Hematopoietic multipotent progenitor cell treated with erythropoietin and hydrocortisone succinate and interleukin-3 and kit ligand, for 17 days (in vitro differentiated cells): ENCODE measurements at places on chromosomes 3 and 15.

DNA sequence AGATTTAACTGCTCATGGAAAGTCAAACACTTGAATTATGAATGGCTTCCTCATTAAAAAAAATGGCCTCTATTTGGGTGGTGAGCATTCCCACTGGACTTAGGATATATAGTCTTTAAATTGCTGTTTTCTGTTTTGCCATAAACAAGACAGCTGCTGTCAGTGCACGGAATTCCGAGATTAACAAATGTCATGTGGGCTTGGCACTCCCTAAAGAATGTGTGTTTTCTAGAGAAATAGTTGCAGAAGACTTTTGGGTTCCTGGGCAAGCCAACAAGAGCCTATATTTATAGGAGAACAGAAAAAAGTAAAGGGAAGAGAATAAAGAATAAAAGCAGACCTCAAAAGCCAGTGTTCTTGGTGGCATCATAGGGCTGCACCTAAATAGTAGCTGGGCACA, 13.6 kb upstream of the TFG start:
- no peak for DNase-seq

DNA sequence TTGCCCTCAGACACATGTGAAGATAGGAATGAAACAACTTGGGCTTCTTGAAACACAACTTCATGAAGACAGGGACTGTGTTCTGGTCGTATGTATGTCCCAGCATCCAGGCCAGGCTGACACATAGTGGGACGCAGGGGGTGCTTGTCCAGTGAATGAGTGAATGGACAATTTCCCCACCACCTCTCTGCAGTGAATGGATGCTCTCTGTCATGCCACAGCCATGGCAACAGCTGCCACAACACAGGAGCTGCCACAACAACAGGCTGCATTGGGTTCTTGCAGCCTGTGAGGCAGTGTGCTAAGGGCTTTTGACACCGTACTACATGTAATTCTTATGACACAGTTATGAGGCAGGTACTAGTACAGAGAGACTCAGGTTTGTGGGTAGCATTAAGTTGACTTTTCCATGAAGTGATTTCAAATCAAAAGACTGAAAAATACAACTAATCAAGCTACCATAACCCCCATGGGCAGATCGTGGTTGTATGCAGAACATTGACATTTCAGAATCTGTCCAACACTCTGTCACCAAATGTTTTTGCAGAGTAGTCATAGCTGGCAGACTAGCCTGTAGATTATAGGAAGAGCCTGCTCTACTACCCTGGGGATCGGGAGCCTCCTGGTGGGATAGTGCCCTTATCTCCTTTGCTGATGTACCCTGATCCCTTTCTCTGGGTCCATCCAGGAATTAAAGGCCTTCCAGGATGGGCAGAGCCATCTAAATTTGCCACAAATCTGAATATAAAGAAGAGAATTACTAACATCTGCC, 40.8 kb downstream of the CLSTN2 start:
- DNase-seq, result no peak

- DNase-seq, result no peak
Observed at GRCh38 chr3:52234516-52235447, 4.2 kb downstream of the TWF2 start.

- DNase-seq, result no peak
Observed at GRCh38 chr3:148379763-148380382, 317.8 kb upstream of the AGTR1 start.

DNA sequence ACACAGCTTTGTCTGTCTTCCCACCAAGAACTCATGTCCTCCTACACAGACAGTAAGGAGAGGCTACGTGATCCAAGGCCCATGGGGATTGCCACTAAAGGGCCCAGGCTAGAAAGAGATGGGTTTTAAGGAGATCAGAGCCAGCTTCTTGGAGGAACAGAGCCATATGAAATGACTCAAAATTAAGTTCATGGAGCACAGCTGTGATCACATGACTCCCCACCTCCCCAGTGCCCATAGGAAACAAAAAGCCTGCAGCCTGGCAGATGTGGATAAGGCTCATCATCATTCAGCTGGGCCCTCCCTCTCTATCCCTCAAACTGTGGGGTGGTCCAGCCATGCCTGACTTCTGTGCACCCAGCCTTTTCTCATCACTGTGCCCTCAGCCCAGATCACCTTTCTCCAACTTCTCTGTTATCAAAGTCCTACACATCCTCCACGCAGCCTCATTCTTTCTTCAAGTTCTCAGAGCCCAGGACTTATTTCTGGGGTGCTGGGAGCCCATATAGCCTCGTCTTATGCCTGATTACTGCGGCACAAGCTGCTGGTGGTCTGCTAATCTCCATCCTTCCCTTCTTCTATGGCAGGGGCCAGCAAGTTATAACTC, 137.6 kb downstream of the SMAD6 start:
- DNase-seq, result no peak

GRCh38 chr3:157871838-157872460, 234.3 kb downstream of the SHOX2 start:
- no peak for DNase-seq

DNA sequence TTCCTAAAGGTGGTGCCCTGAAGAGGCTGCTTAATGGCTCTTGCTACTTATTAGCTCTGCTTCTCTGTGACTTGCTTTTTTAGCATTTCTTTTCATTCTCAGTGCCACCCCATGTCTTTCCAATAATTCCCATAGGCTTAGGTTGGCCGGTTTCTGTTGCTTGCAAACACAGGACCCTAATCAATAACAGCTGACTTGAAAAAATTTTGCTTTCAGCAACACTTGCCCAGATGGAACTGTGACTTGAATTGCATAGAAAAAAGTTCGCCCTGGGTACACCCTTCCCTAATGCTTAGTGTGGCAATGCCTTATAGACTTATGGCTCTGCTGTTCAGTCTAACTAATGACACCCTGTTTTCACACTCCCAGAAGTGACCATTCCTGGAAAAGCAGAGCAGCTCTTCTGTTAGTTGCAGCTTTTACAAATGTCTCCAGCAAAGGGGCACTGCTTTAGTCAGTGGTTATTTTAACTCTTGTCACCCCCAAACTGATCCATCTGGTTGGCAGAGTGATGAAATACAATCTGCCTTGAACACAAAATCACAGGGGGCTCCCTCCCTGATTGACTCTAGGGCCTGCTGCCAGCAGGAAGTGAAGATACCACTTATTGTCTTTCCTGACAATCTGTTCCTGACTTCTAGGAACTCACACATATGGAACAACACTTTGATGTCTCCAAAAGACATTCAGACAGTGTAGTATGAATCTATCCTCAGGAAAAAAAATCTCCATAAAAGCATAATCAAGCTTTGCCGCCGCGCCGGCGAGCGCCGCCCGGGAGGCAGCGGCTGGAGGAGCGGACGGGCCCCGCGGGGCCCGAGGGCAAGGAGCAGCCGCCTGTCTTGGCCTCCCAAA, 9.7 kb upstream of the SLMAP start:
- DNase-seq, result no peak

DNA sequence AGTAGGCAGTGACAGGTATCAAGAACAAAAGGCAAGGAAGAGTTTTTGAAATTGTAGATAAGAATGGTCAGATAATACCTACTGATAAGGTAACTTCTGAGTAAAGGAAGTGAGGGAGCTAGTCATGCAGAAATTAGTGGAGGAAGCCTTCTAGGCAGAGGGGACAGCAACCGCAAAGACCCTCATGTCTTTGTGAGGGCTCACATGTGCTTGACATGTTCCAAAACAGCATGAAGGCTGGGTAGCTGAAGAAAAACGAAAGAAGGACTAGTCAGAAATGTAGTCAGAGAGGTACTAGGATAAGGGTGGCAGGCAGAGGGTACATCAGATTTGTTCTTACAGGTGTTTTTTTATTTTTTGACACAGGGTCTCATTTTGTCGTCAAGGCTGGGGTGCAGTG, 5.3 kb downstream of the SIN3A start:
- no peak for DNase-seq

DNA sequence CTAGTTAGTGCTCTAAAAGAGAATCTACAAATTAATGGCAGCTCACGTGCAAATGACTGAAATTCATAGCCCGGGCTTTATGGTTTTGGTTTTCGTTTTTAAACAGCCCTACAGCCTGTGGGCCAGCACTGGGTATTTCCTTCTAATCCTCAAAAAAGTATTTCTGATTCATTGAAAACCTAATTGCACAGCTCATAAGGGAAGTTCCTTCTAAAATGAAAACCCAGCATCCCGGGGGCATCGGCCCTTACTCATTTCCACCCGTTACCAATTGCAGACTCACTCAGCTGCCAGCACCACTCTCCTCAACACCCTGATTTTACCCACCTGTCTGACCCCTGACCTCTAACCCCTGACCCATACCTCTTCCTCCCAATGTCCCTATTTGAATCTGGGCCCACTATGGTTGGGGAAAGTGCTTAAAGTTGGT, 59.5 kb upstream of the ZNF148 start:
- DNase-seq, result no peak

- DNase-seq, result no peak
Observed at GRCh38 chr15:89364741-89365450, 30.3 kb upstream of the POLG start.

DNA sequence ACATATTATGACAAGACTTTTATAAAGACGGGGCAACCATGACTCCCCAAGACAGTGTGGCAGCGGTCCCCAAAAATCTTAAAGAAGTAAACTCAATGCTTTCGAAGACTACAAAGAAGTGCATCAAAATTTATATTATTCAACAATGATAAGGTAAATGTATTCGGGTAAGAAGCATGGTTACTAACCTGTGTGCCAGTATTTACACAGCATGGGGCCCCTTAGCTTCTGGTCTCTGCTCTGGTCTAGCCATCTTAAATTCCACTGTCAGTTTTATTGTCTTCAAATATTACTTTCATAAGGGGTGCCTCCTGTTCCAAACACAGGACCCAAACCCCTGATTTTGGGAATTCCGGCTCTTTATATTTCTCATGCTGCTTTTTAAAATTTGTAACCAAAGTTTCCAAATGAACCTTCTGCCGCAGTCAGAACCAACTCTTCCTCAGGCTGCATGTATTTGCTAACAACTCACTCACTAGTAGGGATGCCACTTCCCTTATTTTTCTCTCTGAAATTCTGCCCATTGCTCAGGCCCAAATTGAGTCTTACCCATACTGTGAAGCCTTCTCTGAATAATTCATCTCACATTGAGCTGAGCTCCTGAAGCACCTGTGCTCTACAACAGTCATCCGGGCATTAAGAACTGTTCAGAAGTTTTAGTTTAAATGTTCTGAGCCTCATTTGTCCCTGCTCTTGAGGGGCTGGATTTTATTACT, 1.2 kb downstream of the TTC23 start:
- no peak for DNase-seq

GRCh38 chr15:42384597-42384996, 25.3 kb downstream of the CAPN3 start:
- DNase-seq, result no peak

GRCh38 chr3:1883534-1883933, 215.1 kb upstream of the CNTN4 start:
- DNase-seq, result no peak

DNA sequence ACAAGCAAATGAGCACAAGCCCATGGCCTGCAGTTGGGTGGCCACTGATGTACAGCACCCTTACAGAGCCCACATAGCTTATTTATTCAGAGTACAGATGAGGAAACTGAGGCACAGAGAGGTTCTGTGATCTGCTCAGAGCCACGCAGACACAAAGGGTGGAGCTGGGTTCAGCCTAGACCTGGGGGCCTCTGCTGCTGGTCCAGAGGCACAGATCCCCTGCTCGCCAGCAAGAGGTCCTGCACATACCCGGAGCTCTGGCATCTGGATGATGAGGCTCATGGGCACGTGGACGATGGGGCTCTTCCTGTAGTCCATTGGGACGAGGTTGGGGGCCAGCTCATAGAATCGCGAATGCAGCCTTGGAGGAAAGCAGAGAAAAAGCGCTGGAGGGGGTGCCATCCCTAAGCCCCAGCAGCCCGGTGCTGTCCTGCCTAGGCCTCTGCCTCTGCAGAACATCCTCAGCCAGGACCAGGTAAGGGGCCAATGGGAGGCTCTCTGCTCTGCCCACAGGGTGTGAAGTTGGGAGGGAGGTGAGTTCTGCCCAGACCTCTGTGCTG, 18.6 kb downstream of the SH2D7 start:
- no peak for DNase-seq

- DNase-seq, result no peak
Observed at GRCh38 chr3:123562547-123562946, 22.3 kb downstream of the HACD2 start.

DNA sequence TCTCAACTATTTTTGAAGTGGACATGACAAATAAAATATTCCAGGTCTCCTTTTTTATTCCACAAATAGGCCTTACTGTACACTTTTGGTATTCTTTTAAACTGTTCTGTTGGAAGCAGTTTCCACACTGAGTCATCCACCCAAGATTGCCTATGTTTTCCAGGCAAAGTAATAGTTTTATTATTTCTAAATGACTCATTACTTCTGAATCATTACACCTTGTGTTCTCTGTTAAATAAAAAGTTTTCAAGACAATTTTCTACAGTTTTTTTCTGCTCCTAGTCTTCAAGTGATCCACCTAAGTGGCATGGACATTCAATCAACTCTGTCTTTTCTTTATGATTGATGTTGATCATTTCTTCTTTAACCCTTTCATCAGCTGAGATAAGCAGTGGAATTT, 26.5 kb downstream of the PPP2R3A start:
- no peak for DNase-seq

DNA sequence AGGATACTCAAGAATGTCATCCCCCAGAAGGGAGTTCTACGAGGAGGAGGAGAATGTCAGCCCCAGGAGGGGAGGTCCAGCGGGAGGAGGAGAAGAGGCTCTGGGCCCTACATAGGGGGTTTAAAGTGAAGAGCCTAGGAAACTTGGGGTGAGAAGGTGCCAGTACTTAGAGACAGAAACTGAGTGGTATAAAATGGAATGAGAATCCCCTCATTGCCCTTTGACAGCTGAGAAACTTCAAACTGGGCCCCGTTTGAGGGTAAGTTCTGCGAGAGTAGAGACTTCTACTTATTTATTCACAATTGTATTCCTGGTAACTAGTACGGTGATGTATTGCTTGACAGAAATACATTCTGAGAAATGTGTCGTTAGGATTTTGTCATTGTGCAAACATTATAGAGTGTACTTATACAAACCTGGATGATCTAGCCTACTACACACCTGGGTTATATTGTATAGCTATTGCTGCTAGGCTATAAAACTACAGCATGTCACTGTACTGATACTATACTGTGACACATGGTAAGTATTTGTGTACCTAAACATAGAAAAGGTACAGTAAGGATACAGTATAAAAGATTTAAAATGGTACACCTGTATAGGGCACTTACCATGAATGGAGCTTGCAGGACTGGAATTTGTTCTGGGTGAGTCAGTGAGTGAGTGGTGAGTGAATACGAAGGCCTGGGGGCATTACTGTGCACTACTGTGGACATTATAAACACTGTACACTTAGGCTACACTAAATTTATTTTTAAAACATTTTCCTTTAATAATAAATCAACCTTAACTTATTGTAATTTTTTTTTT, 62.0 kb downstream of the TSC22D2 start:
- no peak for DNase-seq
